ENCODE measurements at places on chromosomes 6 and 20.

GRCh38 chr6:17691925-17692538 is 14.7 kb downstream of the NUP153 start:
- DNase-seq, result no peak

- DNase-seq, result peak; percentile 72
These were observed at the start of gene RRAGD for GRCh38 chr6:89412071-89413005. TSS of gene RRAGD (minus strand) at chr6:89412273. CDS start at chr6:89411993, 280 bp downstream.

DNA sequence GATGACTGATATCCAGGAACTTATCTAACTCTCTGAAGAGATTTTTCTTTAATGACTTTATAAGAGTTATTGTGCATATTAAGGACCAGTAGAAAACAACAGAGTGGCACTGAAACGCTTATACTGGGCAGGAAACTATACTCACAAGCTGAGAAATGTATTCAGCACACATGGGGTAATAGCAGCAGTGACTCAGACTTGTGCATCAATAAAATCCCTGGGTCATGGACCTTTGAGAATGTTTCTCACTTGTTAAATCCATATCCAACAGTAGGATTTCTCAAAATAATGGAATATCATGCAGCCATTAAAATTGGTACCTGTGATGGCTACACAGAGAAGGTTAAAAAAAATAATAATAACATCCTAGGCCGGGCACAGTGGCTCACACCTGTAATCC is 219.5 kb downstream of the BTBD9 start:
- DNase-seq, result no peak

DNA sequence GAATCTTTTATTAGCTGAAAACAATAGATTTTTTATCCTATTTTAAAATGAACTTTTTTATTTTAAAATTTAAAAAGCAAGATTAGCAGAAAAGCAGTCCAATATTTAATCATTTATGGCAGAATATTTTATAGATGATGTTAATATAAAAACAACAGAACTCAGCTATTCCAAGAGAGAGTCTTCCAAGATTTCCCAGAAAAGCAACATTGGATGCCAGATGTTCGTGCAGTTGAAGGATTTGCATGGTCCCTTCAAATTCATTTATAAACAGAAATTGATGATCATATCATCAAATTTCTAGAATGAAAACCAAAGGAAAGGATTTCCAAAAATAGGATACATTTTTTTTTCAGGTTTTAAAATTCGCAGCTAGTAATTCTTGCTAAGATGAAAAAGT is 25.4 kb upstream of the CNKSR3 start:
- no peak for DNase-seq

- DNase-seq, result no peak
These were observed 50.3 kb downstream of the OLIG3 start for GRCh38 chr6:137443901-137444300.

GRCh38 chr6:118277631-118278030 is 270.5 kb upstream of the PLN start:
- no peak for DNase-seq

- DNase-seq, result peak; percentile 43
These were observed 14.1 kb upstream of the TCFL5 start for GRCh38 chr20:62875419-62876361.

DNA sequence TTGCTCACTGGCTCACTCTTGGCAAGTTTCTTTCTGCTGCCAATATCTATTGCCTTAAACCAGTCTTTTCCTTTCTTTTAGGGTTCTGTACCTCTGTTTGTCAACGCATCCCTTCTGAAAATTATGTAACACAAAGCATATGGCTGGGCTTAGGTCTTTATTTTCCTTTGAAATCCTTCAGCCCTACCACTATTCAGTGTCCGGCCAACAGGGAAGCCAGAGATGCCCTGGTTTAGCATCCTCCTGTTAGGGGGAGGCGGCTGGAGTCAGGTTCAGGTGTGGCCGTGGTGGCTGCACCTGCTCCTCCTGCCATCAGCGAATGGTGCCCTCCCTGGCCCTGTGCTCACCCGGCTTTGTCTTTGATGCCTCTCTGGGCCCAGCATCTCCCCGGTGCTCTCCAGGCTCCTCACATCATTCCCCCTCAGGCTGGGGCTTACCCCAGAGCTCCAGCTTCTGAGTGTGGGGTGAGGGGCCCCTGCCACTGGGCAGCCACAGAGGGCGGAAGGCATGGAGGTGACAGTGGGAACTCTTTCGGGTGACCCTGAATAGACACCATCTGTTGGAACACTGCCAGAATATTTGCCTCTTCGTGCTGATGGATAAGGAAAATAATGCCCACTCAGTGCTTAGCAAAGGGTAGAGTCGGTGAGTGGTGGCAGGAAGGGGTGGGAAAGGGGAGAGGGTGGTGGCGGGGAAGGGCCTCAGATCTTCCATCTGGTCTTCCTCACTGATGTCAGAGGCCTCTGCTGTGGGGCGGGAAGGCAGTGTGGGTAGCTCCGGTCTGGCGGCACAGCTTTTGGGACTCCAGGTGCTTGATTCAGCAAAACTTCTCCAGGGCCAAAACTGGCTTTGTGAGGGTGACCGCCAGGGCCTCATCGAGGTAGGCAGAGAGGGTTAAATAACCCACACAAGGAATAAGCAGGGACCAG is 97.2 kb downstream of the DACT2 start:
- DNase-seq, result no peak

- no peak for DNase-seq
These were observed 271.4 kb upstream of the MAN1A1 start for GRCh38 chr6:119620846-119621555.

- no peak for DNase-seq
These were observed 7.8 kb upstream of the APMAP start for GRCh38 chr20:25000268-25000801.

DNA sequence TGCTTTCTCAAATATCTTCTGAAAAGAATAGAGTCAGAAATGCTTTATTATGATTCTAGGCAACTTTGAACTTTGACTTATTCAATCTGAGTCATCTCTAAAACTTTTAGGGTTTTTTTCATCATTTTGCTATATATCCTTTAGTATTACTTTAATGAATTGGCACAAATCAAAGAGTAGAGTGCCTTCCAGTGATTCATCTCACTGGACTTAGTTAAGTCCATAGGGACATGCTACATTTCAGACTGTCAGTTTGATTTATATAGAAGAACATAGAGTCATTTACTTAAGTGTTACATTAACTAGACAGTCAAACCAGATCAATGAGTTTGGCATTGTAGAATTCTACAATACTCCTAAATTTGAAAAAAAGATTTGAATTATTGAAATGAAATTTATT is 1235.7 kb upstream of the MAP3K7 start:
- no peak for DNase-seq

- peak; percentile 86 for DNase-seq
These were observed 82.3 kb downstream of the CNBD2 start for GRCh38 chr20:36050436-36051317.

DNA sequence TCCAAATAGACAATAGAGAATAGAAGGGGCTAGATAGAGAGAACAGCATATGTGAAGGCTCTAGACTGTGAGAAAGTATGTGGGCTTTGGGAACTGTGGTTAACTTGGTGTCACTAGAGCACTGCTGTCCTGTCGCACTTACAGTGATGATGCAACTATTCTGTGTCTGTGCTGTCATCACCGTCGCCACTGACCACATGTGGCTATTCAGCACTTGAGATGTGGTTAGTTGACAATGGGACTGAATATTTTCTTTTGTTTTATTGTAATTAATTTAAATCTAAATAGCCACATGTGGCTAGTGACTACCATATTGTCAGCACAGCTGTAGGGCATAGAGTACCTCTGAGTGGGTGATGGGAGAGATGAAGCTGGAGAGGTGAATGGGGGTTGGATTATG is 39.0 kb upstream of the IFNGR1 start:
- peak; percentile 77 for DNase-seq
